Aorta (tissue), 5 donors: ENCODE measurements at places on chromosomes 2 and 18. TPM values are rescaled to one million over a fixed set of nuclear protein-coding genes. Genes with fewer than 3 reads are reported as not detected.

The SERPINB11 gene
- total RNA-seq: not detected

The LAMA1 gene
- total RNA-seq: 0.78 TPM

The ABCG8 gene
- total RNA-seq: not detected

The LINC00305 gene
- not detected for total RNA-seq

The CTNNA2 gene
- not detected for total RNA-seq

The SCYGR8 gene
- total RNA-seq: not detected

The C2orf66 gene
- 0.30 TPM for total RNA-seq

The SLC11A1 gene
- total RNA-seq: 40.1 TPM

The PHOSPHO2 gene
- total RNA-seq: 4.8 TPM

The CERKL gene
- total RNA-seq: not detected

The SERPINB10 gene
- total RNA-seq: not detected

The MORN2 gene
- total RNA-seq: 7.9 TPM

The SCN7A gene
- 5.0 TPM for total RNA-seq

The SLC23A3 gene
- 3.5 TPM for total RNA-seq

The GPR155 gene
- 6.8 TPM for total RNA-seq

The AMER3 gene
- not detected for total RNA-seq

The CTAGE1 gene
- total RNA-seq: not detected

The SPATS2L gene
- 59.8 TPM for total RNA-seq

The SULT1C2 gene
- total RNA-seq: 2.8 TPM

The GDF7 gene
- 16.4 TPM for total RNA-seq

The FANCL gene
- total RNA-seq: 20.4 TPM
